Regular cardiac myocyte (primary cell): ENCODE measurements at places on chromosomes 7 and 10. TPM values are rescaled to one million over a fixed set of nuclear protein-coding genes. Genes with fewer than 3 reads are reported as not detected.

Gene CACNB2
- 0.19 and 0.85 TPM in 2 replicates for total RNA-seq

Gene LHFPL3
- total RNA-seq: not detected in 2 replicates

Gene PITRM1
- 48.8 and 82.4 TPM in 2 replicates for total RNA-seq

Gene TBRG4
- total RNA-seq: 57.2 and 87.4 TPM in 2 replicates

Gene SPDYE6
- total RNA-seq: not detected in 2 replicates

Gene CCL26
- 2.9 and 12.1 TPM in 2 replicates for total RNA-seq

Gene CALML3
- total RNA-seq: not detected in 2 replicates

Gene BTBD16
- under 0.01 TPM in 1 of 2 replicates, not detected in the other for total RNA-seq

Gene IGFBP3
- total RNA-seq: 63.3 and 524 TPM in 2 replicates

Gene ASZ1
- not detected in 2 replicates for total RNA-seq

Gene PTPN20
- total RNA-seq: 1.3 and 3.9 TPM in 2 replicates

Gene PDIA4
- 558 and 610 TPM in 2 replicates for total RNA-seq

Gene ZNF438
- 1.3 and 2.3 TPM in 2 replicates for total RNA-seq

Gene KMT2C
- total RNA-seq: 18.6 and 23.4 TPM in 2 replicates

Gene MICALL2
- total RNA-seq: 13.0 and 20.9 TPM in 2 replicates

Gene EN2
- total RNA-seq: not detected in 2 replicates
